ENCODE measurements at places on chromosomes 5 and 9.

DNA sequence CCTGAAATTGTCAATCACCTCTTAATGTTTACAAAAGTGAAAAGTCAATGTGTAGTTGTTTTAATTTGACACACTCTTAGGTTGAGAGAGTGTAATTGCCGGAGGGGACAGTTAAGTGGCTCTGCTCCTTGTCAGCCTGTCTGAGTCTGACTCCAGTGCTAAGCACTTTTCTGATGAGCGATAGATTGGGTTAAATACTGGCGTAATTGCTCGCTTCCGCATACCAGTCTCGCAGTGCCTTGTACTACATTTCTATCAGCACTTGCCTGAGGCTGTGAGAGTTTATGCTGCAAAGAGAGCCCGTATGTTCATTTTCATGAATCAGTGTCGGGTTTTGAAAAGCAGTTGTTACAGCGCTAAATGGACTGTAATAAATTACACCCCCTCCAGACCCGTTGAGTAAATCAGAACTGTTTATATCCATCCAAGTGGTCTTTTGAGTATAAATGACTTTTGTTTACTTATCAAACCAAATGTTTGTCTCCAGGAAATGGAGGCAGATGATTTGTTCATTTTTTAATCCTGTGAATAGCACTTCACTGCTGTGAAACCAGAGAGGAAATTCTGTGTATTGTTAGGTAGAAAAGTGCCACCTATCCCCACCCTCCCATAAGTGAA, 41.0 kb upstream of the DMRT3 start:
- no peak for DNase-seq

DNA sequence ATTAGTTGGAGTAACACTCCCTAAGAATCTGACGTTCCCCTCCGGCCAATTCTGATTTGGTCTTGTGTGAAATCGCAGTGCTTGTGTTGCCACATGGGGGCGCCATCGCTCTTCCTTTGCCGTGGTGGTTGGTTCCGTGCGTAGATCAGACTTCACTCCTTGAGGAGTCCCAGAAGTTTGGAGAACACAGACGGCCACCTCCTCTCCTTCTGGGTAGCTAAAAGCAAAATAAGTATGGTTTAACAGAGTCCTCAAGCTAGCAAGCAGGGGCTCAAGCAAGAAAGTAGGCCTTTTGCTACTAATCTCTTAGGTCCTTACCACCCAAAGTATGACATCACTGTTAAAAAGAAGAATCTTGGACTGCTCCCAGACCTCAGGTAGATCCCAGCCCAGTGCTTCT, 59.5 kb downstream of the HSPA4 start:
- DNase-seq = peak; percentile 40

- DNase-seq = no peak
These were observed 312.5 kb downstream of the ACTL7B start for GRCh38 chr9:108543251-108543778.

GRCh38 chr9:72856972-72857623, 95.8 kb downstream of the ALDH1A1 start:
- no peak for DNase-seq

DNA sequence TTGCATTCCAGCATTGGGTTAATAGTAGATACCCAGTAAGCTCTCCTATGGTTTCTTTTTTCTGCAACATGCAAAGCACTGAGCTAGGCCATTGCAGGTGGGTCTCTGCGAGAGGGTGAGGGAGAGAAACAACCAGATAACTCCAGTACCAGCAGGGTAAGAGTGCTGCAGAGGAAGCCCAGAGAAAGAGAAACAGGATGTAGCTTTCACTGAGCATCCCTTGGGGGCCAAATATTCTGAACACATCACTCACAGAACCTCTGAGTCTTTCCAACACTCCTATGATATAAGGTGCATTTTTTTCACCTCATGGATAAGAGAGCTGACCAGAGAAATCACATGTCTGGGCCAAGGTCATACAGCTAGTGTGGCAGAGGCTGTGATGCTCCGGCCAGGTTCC, 76.7 kb downstream of the TRIM32 start:
- no peak for DNase-seq

DNA sequence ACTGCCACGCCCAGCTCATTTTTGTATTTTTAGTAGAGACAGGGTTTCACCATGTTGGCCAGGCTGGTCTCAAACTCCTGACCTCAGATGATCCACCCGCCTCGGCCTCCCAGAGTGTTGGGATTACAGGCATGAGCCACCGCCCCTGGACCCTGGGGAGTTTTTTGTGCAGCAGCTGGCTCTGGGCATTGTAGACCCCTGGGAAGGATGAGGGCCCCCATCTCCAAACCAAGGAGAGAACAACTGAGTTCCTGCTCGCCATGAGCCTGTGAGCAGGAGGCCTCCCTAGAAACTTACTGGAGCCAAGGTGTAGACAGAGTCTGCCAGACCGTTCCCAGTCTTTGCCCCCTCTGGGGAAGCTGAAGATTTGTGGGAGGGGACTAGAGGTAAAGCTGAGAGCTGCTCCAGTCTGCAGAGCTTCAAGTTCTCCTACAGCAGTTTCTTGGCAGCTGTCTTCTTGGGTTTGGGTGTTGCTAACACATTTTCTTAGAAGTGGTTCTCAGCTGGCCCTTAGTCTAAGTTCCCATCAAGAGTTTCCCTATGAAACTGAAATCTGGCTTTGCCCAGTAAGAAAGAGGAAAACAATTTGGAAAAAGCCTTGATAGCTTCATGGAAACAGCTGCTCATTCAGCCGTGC, 12.4 kb downstream of the NUDT2 start:
- DNase-seq = no peak

DNA sequence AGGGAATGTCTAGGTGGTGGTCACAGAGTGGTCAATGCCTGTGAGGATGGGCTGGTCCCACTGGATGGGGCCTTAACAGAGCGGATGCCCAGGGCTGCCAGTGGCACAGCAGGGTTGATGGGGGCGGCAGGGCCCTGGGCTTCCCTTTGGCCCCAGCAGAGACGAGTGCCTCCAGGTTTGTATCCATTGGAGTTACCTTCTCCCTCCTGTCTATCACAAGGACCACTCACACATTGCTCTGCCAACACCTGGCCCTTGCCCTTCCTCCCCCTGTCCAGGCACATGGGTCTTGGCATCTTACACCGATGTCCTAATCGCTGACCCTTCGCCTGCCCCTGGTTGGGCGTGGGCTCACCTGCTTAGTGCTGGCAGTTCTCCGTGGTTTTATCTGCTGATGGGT, 26.2 kb upstream of the IRX4 start:
- DNase-seq = no peak

DNA sequence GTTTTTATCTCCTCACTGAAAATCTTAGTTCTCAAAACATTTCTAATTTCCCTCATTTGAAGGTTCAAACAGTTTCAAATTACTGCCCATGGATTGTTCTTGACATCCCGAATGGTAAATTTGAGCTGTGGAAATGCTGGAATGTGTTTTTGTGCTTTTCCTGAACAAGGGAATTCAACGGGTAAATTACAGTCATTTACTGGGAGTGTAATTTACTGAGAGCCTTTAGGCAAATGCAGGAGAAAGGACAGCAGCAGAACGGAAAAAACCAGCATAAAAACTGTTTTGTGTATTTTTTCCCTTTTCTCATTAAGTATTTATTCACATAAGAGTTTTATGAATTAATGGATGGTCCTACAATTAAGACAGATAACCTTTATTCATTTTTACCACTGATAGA, 139.2 kb downstream of the PBX3 start:
- no peak for DNase-seq

DNA sequence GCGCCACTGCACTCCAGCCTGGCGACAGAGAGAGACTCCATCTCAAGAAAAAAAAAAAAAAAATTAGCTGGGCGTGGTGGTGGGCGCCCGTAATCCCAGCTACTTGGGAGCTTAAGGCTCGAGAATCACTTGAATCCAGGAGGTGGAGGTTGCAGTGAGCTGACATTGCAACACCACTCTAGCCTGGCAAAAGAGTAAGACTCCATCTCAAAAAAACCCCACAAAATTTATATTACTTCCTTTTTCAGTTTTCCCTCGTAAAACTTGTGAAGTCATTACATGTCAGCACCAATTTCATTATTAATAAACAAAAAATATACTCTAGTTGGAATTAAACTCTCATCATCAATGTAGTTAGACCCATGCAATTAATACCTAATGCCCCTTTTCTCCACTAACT, 43.9 kb downstream of the SHLD3 start:
- no peak for DNase-seq

GRCh38 chr5:30802961-30803705, 390.4 kb upstream of the CDH6 start:
- no peak for DNase-seq

DNA sequence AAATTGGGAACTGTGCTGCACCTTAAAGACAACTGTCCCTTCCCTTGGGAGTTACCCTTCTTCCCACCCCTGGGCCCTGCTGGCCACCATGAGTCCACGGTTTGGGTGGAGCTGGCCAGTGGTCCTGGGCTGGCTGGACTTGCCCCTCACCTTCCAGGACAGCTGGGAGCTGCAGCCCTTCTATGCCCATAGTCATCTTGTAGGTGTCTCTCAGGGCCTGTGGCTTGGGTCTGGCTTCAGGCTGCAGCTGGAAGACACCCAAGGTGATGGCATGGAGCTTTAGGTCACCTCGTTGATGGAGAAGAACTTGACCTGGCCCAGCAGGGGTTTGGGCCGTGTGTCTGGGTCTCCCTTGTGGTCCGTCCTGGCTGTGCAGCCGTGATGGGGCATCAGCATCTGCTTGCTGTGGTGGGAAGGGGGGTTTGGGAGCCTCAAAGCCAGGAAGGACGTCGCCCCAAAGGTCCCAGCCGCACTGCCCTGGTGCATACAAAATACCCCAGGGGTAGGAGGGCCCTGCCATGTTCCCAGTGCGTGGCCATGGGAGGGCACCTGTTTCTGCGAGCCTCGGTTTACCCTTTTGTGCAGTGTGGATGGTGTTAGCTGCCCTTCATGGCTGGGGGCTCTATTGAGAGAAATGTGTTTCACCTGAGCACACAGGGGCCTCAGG, 8.9 kb downstream of the WNK2 start:
- no peak for DNase-seq

GRCh38 chr9:7318920-7319319, 480.7 kb downstream of the DMAC1 start:
- DNase-seq = no peak

DNA sequence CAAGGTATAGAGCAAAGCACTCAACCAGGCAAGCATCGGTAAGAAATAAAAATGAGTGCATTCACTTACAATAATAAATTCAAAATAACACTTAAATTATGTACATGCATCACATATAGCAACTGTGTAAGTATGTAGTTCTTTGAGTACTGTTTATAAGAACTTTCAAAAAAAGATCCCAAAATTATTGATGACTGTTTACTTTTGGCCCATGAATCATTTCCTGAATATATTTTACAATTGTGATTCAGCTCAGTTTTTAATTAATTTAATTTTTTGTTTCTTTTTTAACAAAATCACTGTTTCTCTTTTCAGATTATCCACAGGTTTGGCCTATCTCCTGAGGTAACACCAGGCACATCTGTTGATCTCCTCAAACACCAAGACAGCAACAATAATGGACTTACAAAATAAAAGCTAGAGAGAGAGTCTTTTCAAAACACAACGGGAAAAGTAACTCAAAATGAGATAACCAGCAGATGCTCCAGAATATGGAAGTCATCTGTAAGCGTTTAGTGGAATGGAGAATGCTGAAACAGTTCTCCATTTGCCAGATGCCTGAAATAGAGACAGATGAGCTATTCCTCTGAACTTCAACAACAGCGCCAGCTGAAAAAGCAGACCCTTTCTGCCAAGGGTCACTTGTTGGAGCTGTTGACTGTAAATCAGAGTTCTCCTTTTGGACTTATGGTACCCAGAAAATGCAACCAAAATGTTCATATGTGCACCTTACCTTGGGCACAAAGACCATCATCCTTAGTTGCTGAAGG, 348.6 kb upstream of the RGMB start:
- DNase-seq = no peak

- no peak for DNase-seq
These were observed 442.4 kb upstream of the ZNF462 start for GRCh38 chr9:106420511-106420944.

GRCh38 chr5:152097128-152097527, 172.5 kb upstream of the GLRA1 start:
- DNase-seq = no peak

DNA sequence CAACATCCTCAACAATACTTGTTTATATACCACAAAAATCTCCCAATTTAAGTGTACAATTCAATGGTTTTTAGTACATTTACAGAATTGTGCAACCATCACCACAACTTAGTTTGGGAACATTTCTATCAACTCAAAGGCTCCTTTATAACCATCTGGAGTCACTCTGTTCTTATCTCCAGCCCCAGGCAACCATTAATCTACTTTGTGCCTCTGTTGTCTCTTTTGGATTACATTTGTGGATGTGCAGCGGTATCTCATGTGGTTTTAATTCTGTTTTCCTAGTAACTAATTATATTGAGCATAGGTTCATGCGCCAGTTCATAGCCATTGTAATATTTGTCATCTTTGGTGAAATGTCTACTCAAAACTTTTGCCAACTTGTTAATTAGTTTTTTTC, 14.4 kb downstream of the ADAMTS19 start:
- DNase-seq = no peak

Measured in bone marrow (tissue), 2 donors.